ENCODE measurements at places on chromosomes 6 and 20. TPM values are rescaled to one million over a fixed set of nuclear protein-coding genes. Genes with fewer than 3 reads are reported as not detected.

DNA sequence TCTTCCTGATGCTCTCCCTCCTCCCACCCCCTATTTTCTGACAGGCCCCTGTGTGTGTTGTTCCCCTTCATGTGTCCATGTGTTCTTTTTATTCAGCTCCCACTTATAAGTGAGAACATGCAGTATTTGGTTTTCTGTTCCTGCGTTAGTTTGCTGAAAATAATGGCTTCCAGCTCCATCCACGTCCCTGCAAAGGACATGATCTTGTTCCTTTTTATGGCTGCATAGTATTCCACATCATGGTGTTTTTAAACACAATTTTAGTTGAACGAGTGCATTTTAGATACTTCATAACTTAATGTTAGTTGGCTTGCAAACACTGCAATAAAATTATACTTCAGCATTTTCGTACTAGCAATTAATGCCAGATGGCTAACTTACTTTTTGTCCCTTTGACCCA lies 28.5 kb downstream of the COL9A1 start:
- DNase-seq, result no peak
- H3K36me3 ChIP-seq, result no peaks in the 10 kb centered on the region
- H3K27ac ChIP-seq, result no peak overlapping the region
- H3K27me3 ChIP-seq, result no peaks in the 10 kb centered on the region
- no peaks in the 10 kb centered on the region for H3K4me1 ChIP-seq
- H3K4me3 ChIP-seq, result no peak overlapping the region

DNA sequence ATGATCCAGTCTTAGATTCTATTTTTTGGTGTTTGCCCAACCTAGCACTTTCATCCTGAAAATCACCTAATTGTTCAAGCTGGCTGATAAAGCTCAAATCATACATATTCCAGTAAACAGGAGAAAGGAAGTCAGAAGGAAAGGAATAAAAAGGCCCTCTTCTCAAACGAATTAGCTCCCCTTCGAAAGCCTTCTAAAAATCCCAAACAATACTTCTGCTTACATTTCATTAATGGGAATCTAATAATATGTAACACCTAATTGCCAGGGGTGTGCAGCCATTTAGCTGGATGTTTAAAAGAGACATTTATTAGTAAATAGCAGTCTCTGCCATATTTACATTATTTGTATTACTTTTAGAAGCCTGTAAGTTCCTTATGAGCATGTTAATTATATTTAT lies 302.9 kb upstream of the TCF21 start:
- no peaks in the 10 kb centered on the region for H3K36me3 ChIP-seq
- H3K27ac ChIP-seq, result no peak overlapping the region
- H3K4me3 ChIP-seq, result no peak overlapping the region
- no peak for DNase-seq
- H3K4me1 ChIP-seq, result no peaks in the 10 kb centered on the region

The PTP4A1 gene
- polyA plus RNA-seq, result 65.8 TPM

DNA sequence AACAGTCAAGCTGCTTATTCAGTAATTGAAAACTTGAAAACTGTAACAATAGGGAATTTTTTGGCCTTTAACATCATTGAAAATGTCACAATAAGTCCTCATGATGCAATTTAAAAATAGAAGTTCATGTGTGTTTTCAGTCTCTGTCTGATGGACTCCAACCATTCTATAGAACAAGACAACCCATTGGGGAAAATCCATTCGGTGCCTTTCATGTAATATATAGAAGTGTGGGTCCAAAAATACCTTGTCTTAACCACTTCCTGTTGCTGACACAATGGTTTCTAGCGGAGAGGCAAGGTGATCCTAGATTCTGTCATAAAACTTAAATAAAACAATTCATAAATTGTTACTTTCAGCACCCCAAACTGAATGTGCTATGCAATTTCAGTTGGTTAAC lies 1131.3 kb upstream of the MAP3K7 start:
- H3K27ac ChIP-seq, result no peak overlapping the region
- H3K36me3 ChIP-seq, result no peaks in the 10 kb centered on the region
- H3K4me1 ChIP-seq, result no peaks in the 10 kb centered on the region

GRCh38 chr20:137668-138490 lies 4.5 kb upstream of the DEFB126 start:
- H3K4me1 ChIP-seq, result no peaks in the 10 kb centered on the region
- no peaks in the 10 kb centered on the region for H3K27me3 ChIP-seq
- no peak overlapping the region for H3K4me3 ChIP-seq
- no peaks in the 10 kb centered on the region for H3K36me3 ChIP-seq
